NCI-H1092 (cell line): ENCODE measurements at places on chromosomes 12 and 14.
A peak's percentile ranks its signal among the peaks of the same experiment; 100 is the strongest.

- no peak for DNase-seq
These were observed 222.4 kb upstream of the AMIGO2 start for GRCh38 chr12:47302111-47302671.

DNA sequence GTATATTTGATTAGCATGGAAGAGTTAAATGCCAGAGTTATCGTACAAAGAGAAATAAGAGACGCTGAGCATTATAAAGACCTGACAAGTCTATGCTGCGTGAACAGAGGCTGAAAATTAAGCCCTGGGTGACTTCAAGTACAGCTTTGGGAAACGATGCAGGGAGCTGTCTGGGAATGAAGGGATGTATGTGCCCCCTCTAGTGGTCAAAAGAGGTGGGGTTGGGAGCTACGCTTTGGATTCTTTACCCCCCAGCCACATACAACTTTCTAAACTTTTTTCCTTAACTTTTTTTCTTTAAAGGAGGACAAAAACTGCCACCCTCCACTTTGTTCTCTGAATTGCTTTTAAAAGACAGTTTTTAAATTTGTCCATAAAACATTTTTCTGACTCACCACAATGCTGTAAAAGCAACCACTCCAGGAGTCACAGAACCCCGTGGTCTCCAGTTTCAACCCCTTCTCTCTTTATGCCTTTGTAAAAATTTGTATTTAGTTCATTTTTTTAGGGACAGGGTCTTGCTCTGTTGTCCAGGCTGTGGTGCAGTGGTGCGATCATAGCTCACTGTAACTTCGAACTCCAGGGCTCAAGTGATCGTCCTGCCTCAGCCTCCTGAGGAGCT, 59.4 kb downstream of the ZNF664 start:
- DNase-seq = no peak

DNA sequence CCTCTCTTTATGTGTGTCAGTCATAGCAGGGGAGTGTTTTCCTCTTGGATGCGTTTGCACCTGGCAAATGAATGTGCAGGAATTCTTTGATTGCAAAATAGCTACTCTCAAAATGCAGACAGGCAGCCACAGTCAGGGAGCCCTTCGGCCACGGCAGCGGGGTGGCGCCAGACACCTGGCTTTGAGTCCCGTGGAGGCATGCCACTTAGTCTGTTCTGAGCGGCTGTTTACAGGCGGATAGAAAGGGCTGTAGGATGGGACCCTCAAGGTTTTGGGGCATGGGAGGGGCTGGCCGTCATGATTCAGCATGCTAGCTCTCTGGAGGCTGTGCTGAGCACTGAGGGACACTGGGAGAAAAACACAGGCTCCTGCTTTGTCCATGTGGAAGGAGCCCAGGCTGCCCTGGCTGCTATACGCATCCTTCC, 117.1 kb downstream of the SLC25A47 start:
- DNase-seq = peak; percentile 39

GRCh38 chr12:107500307-107500706, 185.3 kb upstream of the PWP1 start:
- DNase-seq = no peak

- DNase-seq = no peak
These were observed 1.3 kb downstream of the NINJ2 start for GRCh38 chr12:661720-662486.

DNA sequence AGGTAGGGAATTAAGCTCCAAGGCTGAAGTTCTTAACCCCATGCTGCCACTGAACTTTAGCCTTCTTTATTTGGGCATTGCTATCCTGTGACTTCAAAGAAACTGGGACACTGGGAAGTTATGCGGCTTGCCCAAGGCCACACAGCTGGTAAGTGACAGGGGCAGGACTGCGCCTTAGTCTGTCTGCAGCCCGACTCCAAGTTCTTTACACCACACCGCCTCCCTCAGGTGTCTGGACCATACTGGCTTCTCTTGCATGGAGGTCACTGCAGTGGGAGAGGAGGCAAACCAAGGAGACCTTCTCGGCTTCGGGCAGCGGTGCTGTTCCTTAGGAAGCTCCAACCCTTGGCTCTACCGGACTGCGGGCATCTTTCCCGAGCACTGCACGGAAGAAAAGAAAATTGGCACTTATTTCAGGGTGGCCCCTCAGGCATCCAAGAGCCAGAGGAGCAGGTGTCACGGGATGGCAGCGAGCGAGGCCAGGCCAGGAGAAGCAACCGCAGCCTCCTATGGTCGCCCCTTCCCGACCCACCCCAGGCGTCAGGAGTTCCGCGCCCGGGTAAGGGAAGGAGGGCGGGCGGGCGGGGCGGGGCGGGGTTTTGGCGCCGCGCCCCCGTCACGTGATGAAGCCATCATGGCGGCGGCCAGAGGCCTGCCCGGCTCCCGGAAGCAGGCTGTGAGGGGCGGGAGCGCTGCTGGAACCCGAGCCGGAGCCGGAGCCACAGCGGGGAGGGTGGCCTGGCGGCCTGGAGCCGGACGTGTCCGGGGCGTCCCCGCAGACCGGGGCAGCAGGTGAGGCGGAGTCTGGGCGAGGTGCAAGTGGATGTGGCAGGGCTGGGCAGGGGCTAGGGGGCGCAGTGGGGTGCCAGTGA, 16.4 kb upstream of the ESPL1 start:
- DNase-seq = peak; percentile 40

- DNase-seq = no peak
These were observed 150.9 kb downstream of the ANO2 start for GRCh38 chr12:5794156-5794555.

GRCh38 chr14:69953266-69953915, 74.2 kb downstream of the SMOC1 start:
- DNase-seq = no peak

DNA sequence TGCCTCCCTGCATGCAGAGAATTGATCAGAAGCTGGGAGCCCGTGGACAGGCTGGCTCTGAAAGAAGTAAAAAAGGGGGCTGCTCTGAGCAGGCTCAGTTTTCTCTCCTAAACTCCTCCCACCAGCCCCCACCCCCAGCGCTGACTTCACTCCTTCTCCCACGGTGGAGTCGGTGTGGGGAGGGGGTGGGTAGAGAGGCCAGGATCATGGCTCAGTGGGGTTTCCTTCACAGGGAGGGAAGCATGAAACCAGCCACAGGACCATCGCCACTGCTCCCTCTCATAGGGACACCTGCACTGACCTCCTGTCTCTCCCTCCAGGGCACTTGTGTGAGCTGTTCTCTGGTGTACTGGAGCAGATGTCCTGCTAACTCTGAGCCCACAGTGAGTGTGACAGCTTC, 78.9 kb downstream of the STAB2 start:
- DNase-seq = no peak

- DNase-seq = no peak
These were observed 48.8 kb upstream of the SLC38A4 start for GRCh38 chr12:46874642-46875041.

GRCh38 chr12:6934110-6934509, 6.4 kb downstream of the ATN1 start:
- no peak for DNase-seq

- DNase-seq = no peak
These were observed 12.3 kb downstream of the UBE2N start for GRCh38 chr12:93429448-93429847.

DNA sequence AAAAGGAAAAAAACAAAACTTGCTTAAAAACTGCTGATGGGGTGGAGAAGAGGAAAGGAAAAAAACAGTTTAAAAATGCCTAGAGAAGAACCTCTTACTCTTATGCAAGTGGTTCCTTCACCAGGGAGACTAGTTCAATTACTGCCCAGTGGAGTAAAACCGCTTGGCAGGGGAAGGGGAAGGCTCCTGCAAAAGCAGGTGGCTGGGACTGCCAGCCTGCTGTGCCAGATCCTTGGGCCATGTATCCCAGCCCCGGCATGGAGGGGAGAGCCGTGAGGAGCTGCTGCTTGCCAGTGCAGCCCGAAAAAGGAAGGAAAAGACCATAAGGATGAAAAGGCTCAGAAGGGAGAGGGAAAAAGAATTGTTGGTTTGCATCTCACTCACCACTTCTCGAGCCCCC, 123.0 kb downstream of the FSCB start:
- DNase-seq = no peak

DNA sequence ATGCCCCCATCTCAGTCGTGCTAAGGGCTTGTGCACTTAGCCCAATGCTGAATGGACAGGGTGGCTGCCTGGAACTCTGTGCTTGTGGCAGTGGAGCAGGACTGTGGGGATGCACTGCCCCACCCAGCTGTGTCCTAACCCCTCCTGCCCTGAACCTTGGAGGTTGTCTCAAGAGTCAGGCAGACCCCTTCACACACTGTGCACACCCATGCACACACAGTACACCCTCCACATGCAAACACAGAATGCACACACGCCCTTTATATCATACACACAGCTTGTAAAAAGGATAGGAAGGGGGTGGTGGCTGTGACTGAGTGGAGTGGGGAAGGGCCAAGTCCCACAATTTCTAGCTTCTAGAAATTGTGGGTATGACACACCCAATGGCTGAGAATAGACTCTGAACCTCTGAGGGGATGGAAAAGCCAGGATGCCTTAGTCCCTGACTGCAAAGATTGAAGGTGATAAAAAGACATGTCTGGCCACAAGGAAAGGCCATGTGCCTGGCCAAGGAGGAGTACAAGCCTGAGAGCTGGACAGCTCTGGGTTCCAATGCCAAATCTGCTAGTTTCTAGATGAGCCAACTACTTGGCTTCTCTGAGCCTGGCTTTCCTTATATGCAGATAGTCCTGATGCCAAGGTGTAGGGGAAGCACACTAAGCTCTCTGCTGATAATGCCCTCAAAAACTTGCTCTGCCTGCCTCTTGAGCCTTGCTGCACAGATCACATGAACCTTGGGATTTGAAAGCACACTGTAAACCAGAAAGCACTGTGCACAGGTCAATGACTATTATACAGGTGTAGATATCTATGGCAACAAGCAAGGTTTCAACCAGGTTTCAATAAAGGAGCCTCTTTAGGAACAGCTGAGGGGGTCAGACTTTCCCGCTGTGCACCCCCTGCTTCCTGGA, 8.4 kb downstream of the KRT8 start:
- no peak for DNase-seq

DNA sequence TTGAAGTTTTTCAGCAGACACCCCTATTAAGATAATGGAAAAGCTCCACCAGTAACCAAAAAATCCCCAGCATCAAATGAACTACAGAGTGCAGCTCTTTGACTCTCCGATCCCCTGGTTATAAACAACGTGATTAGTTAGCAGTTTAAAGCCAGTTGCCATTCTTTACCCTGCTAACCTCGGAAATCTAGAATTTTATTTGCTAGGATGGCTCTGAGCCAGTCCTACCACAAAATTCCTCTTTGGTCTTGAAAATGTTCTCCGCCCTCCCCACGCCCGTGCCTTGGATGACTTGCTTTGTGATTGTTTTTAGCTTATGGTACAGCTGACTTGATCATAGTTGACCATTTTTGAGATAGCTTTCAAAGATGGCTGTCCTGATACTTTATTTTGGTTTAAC, 1.2 kb downstream of the KLHDC2 start:
- no peak for DNase-seq

- DNase-seq = no peak
These were observed 148.6 kb downstream of the FBXL14 start for GRCh38 chr12:1445807-1446206.
